ENCODE measurements at places on chromosomes 12 and 14.

GRCh38 chr12:18576104-18576626 lies 161.6 kb downstream of the PLCZ1 start:
- DNase-seq = no peak

- DNase-seq = no peak
Measured at GRCh38 chr14:35969310-35969709, 143.2 kb downstream of the BRMS1L start.

DNA sequence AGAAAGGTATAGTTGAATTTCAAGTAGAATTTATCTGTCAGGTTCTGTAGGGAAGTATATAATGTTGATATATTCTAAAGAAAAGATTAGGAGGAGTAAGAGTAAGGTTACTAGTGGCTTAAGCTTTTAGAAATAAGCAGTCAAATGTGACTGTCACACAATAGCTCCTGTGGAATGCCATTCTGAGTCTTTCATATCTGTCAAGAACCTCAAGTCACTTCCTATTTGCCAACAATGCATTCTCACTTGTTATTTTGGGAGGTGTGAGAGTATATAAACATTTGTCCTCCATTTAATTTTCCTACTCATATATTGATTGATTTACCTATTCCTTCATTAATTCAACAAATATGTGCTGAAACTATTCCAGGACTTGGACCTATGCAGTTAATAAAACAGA lies 11.7 kb downstream of the CLEC9A start:
- DNase-seq = no peak

DNA sequence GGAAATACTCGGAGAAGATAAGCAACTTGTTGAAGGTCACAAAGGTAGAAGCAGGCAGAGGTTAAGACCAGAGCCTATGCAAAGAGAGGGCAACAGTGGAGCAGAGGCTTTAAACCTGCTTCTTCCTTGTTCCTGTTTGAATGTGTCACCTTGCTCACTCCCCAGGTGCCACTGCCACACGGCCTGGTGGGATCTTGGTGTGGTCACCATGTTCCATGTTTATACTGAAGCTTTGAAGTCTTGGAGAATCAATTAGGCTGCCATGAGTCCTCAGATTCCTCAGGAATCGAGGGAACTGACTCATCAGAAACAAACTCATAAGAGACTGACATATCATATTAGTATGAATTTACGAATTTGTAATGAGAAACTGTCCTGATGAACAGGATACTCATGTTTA lies 46.8 kb downstream of the IQSEC3 start:
- no peak for DNase-seq

GRCh38 chr12:86914721-86915120 lies 658.5 kb upstream of the MGAT4C start:
- DNase-seq = no peak

DNA sequence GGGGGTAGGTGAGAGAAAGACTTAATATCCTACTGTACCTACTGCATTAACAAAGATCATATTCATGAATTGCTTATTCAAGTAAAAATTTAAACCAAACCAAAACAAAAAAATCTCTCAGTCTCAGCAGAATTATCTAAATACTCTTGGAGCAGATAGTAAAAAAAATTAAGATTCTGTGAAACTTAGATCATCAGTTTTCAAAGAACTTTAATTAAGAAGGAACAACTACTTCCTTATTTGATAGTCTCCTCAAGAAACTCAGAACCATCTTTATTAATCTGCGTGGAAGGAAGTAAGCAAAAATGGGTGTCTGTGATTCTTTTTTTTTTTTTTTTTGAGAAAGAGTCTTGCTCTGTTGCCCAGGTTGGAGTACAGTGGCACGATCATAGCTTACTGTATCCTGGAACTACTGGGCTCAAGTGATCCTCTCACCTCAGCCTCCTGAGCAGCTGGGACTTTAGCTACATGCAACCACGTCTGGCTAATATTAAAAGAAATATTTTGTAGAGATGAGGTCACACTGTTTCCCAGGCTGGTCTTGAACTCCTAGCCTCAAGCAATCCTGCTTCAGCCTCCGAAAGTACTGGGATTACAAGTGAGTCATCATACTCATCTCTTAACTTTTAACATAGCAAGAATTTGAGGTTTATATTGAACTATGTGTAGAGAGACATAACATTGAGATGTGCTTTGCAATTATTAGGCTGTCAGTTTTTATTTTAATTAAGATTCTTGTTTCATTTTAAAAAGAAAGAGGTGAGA lies 37.4 kb downstream of the GAS2L3 start:
- no peak for DNase-seq

DNA sequence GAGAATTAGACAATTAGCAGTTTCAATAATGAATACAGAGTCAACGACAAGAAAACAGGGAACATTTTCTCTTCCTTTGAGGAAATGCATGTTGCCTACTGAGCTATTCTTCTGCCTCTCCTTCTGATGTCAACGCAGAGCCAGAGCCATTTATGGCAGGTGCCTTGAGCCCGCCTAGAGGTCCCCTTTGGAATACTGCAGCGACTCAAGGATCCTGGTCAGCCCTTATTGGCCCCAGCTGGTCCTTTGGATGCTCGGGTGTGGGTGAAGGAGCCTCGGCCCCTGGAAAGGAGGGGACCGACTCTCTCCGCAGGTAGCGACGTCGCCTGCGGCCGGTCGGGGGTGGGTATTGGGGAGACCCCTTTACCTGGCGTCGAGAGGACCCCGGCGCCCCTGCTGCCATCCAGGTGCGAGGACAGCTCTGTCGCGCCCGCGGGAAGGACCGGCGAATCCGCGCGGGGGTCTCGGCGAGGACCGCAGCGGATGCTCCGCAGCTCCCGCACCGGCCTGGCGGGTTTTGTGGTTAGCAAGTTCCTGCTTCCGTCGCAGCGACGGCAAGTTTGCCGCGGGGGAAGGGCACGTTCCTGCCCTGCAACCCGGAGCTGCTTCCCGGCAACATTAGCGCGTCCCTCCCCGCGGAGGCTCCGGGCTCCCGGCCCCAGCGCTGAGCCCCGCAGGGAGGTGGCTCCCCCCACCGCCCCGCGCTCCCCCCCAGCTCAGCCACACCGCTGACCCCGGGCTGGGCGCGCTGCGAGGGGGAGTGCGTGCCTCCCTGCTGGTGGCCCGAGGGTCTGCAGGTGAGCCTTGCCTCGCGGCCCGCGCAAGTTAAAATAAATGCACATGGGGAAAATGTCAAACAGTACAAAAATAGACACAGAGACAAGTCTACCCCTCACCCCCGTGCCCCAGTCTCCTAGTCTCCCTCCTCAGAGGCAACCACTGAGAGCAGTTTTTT lies at the start of gene MANSC1:
MANSC1 (minus strand) TSS at position 532 of the 955 bp plus-strand sequence. CDS start 6,928 bp downstream, outside the sequence.
- DNase-seq = peak; percentile 74

- no peak for DNase-seq
Measured at GRCh38 chr12:15677726-15678201, 111.4 kb downstream of the EPS8 start.

GRCh38 chr12:119686355-119686754 lies 18.4 kb downstream of the PRKAB1 start:
- DNase-seq = peak; percentile 62

DNA sequence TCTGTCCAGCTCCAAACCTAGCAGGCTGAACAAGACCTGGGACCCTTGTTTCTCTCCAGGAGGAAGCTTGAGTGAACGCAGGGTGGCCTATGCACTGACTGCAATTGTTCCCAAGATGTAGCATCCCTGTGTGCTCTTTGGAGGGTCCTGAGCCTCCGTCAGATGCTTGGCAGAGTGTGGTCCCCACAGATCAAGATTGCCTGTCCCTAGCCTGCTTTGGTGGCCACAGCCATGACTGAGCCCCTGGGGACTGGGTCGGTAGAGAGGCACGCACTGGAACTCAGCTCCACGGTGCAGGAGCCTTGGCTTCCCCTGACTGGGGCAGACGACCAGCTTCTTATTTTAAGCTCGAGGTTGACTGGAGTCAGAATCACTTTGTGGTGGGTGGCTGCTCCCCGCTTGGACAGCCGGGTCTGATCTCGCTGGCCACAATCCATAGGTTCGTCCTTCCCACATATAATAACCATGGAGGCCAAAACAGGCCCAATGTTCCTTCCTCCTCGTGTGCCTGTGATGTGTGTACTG lies 97.8 kb downstream of the LGMN start:
- DNase-seq = no peak

GRCh38 chr12:93079271-93079670 lies 150.2 kb upstream of the EEA1 start:
- no peak for DNase-seq

- no peak for DNase-seq
Measured at GRCh38 chr12:88650715-88651114, 70.4 kb upstream of the KITLG start.

DNA sequence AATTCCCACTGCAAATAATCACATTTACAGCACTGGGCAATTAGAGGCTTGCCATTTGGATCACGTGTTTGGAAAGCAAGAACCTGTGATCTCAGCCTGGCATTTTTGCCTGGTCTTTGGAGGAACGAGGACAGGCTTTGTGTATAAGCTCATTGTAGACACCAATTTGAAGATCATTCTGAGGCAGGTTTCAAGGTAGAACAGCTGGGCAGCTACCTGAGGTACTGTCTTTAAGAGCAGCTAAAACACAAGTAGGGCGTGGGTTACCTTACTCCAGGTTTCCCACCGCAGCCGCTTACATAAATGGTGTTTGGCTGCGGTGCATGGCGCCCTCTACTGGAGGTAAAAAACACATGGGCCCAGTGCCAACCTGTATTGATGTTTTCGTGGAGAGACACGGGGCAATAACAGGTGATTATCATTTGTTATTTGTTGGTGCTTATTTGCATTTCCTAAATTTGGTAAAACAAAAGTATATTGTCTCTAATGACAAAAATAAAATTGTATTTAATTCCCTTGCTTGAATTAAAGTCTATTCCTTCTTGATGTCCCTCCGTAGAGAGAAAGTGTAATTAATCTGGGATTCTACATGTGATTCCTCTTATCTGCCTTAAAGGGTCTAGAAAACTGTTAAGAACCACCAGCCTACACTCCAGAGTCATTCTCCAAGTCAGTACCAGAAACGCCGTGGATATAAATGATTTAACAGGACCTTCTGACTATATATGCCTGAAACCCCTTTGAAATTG lies 69.7 kb downstream of the SVOP start:
- peak; percentile 67 for DNase-seq

- no peak for DNase-seq
Measured at GRCh38 chr14:23285530-23286019, 357 bp downstream of the HOMEZ start.

DNA sequence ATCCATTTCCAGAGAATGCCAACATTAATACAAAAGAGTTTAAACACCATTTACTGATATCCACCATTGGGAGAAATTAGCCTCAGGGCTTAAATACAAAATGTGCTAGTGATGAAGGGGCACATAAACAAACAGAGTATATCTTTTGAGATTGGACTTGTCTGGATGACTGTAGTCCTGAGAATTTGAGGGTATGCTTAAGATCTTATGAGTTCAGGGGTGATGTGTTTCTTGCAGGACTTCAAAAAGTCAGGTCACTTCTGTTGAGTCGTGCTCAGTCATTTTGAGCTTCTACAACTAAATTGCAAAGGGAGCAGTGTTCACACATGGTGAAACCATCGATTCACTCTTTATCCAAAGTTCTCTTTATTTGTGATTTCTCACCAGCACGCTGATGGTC lies 425.7 kb downstream of the ATP23 start:
- no peak for DNase-seq

DNA sequence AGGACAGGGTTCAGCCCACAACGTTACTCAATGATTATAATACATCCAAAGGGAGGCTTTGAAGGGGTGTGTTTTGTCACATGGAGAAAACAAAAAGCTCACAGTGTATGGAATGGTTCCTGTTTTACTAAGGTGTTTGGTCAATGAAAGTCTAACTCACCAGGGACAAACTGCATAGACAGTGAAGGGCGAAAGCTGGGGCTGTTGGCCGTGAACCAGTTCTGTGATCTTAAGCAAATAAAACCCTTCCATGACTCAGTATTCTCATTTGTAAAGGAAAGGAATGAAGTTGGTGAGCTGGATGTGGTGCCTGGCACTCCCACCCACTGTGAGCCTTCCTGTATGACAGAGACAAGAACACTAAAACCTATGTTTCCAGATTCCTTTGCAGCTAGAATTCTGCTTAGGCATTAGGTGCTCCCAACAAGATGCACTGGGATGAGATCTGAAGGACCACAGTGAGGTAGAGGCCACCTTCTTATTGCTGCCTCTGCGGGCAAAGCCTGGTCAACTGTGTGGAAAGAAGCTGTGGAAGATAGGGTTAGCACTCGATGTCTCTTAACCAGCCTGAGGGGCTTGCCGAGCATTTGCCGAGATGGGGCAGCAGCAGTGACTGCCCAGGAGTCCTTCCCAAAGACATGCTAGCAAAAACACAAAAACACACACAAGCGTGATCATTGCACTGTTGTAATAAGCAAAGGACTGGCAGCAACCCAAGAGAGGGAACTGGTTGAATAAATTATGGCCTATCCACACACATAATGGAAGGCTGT lies 48.5 kb downstream of the VCPKMT start:
- DNase-seq = no peak

GRCh38 chr12:6635856-6636531 lies at the start of gene LPAR5:
Gene LPAR5, minus strand, starts transcription at chr12:6635959. Its CDS starts 14,711 bp downstream, at chr12:6621248.
- DNase-seq = peak; percentile 81

DNA sequence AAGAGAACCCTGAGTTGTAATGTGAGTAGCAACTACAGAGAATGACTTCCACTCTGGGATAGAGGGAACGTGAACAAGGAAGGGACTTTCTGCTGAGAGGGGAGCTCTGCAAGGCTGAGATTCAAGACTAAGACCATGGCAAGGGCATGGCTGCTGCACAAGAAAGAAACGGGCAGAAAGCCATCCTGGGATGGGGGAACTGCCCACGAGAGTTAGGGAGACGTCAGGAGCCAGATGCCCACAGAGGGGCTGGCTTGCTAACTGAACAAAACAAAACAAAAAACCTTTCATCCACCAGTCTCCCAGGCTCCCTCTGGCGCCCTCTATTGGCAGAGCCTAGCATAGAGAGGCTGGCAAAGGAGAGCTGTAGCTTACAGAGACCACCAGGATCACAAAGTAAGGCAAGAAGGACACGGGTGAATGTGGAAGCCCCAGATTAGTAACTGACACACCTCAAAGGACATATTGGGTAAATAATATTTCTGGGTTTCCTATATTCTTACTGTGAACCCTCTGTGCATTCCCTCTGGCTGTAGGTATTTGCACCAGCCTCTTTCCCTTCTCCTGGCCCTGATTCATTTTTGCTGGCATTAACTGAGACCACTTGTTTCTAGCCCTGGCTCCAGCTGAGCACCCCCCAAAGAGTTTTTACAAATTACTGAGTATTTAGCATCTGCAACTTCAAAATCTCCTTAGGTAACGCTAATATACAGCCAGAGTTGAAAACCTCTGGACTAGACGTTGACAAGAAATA lies 338.3 kb downstream of the EMP1 start:
- peak; percentile 71 for DNase-seq

- no peak for DNase-seq
Measured at GRCh38 chr14:94340533-94340932, 17.4 kb upstream of the SERPINA6 start.

DNA sequence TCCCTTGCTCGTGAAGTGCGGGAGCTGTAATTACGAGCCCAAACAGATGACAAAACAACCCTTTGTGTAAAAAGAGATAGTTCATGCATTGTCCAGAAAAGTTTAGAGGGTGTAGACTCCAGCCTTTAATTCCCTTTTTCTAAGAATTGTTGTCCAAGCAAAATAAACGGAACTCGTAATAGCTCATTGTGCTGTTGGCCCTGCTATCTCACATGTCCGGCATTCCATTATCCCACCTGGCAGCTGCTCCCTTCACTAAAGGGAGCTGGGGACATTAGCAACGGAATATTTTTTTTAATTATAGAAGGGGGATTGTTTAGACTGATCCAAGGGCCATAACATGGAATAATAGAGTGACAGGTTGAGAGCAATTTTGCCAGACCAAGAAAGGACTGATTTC lies 277.5 kb upstream of the TBX3 start:
- no peak for DNase-seq

GRCh38 chr14:59295951-59296350 lies 107.5 kb downstream of the DAAM1 start:
- no peak for DNase-seq

- no peak for DNase-seq
Measured at GRCh38 chr12:108302016-108302402, 37.1 kb downstream of the CMKLR1 start.
